ENCODE measurements at places on chromosomes 13 and 19.

DNA sequence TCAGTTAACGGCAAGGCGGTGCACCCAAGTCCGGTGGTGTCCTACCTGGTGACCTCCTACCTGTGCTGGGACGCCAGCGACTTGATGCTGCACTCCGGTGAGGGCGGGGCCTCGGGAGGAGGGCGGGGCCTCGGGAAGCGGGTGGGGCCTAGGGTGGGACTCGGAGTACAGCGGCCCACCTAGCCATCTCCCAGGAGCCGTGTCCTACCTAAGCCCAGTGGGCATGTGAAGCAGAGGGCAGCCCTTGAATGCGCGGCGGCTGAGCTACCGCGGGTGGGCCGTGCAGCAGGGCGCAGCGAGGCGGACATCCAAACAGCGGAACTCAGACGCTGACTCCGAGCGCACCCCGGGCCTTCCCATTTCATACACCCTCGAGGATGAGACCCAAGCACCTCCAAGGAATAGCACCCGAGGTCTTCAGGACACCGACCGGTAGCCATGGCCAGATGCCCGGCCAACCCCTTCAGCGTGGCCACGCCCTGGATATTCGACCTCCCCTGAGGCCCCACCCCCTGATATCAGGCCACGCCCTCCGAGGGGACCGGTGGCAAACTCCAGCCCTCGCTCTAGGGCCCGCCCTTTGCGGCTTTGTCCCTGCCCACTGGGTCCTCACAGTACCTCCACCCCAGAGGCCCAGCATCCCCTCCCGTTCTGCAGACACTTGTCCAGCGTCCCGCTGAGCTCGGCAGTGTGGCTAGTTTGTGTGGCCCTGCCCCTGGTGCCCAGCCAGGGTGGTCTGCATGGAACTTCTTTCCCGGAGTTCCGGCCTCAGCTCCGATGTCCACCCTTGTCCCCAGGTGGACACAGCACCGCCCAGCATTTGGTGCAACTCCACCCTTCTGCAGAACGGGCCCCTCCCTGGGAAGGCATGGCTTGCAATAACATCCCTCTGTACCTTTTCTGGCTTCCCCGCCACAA is 5.4 kb downstream of the KLK1 start:
- DNase-seq: peak; percentile 24

DNA sequence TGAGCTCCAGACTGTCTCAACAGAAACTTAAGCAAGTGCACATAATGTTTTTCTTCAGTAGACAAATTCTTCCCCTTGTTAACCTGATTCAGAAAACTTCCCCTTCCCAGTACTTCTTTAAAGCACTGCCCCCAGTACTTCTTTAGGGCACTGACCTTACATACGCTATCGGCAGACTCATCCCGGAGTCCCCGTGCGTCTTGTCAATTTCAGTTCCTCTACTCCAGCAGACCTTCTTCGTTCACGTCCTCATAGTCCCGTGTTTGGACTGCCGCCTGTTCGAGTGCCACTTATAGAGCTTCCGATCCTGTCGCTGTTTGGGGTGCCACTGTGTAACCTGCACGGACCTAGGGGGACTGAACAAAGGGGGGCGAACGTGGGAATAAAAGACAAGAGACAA is 29.0 kb downstream of the ZNF627 start:
- DNase-seq: no peak

GRCh38 chr13:95341441-95341840 is 40.2 kb upstream of the ABCC4 start:
- DNase-seq: no peak

- DNase-seq: peak; percentile 11
Observed at GRCh38 chr13:39049274-39049673, 11.0 kb downstream of the NHLRC3 start.

DNA sequence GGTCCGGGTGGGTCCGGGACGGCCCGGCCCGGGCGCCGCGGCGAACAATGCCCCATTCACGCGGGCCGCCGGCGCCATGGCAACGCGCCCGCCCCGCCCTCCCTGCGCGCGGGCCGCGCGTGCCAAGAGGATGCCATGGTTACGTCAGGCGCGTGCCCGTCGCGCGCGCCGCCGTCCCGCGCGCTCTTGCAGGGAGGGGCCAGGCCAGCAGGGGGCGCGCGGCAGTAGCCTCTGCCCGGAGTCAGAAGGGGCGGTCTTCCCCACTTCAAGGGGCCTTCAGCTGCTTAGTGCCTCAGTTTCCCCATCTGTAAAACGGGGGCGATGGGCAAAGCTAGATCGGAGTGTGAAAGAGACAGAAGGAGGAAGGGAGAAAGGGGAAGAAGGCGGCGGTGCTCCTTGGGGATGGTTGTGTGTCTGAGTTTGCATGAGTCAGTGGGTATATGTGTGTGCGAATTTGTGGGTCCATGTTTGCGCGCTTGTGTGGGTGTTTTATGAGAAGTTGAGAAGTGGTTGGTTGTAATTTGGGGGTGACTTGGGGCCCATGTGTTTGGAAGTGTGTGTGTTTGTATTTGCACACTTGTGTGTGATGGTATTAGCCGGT is 11.6 kb upstream of the NFIX start:
- no peak for DNase-seq

GRCh38 chr19:30374539-30374864 is 2.3 kb downstream of the ZNF536 start:
- no peak for DNase-seq

- DNase-seq: no peak
Observed at GRCh38 chr13:93430381-93430780, 203.8 kb downstream of the GPC6 start.

GRCh38 chr19:9941671-9942070 is 5.4 kb upstream of the OLFM2 start:
- no peak for DNase-seq

DNA sequence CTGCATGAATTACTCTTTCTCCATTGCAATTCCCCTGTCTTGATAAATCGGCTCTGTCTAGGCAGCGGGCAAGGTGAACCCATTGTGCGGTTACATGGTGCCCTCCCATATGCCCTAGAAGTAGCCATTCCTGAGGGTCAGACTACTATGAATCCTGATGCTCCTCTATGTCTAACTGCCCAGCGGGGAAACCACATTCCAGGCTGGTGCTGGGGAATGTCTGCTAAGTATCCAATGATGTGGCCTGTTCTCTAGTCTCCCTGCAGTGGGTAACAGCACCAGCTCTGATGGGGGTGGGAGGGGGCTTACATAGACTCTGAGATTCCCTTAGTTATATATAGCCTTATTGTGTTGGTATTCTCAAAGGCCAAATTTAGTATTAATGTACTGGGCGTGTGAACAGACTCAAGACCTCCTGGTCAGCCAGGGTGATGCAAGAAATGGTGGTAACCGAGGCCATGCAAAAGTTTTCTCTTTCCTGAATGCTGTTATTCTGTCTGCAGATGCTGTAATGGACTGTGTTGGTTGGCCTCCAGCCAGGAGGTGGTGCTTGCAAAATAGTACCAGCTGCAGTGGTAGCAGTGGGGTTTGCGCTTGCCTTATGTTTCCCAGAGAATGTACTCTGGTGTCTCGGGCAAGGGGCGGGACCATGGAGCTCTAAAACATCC is 564.8 kb upstream of the SLITRK1 start:
- DNase-seq: peak; percentile 46

DNA sequence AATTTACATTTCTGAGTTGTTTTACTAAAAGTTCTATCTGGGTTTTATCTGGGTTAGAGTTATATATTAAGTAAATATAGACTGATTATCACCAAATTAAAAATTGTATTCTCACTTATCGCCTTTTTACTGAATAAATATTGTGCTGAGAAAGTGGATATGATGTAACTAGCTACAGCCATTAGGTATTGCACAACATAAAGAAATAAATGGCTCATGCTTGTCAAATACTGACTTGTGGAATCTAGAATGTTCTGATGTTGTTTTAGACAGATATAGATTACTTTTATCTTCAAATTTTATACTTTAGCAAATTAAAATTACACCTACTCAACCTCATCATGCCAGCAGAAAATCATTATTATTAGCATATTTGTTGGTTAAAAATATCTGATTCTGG is 1277.1 kb upstream of the MIR17HG start:
- no peak for DNase-seq

GRCh38 chr13:49956131-49956530 is 20.0 kb upstream of the SPRYD7 start:
- DNase-seq: no peak

GRCh38 chr13:32783067-32783466 is 196.8 kb downstream of the PDS5B start:
- DNase-seq: peak; percentile 36

DNA sequence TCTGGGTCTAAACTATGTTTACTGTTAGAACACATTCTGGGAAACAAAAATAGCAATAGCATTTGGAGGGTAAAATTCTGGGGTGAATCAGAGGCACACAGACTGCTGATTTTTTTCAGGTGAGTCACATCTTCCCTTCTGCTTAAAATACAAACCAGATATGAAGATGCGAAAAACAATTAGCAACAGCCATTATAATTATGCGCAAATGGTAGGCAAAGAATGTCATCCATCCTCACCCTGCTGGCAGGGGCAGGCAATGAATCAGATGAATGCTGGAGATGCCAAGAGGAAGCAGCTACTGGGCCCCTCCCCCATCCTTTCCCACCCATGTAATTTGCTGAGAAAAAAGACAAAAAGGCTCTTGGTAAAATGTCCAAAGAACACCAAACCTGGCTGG is 282.9 kb downstream of the KLF5 start:
- DNase-seq: peak; percentile 76

GRCh38 chr19:30135093-30135757 is 193.2 kb downstream of the URI1 start:
- DNase-seq: no peak

GRCh38 chr19:15995536-15995935 is 46.7 kb downstream of the OR10H4 start:
- no peak for DNase-seq

DNA sequence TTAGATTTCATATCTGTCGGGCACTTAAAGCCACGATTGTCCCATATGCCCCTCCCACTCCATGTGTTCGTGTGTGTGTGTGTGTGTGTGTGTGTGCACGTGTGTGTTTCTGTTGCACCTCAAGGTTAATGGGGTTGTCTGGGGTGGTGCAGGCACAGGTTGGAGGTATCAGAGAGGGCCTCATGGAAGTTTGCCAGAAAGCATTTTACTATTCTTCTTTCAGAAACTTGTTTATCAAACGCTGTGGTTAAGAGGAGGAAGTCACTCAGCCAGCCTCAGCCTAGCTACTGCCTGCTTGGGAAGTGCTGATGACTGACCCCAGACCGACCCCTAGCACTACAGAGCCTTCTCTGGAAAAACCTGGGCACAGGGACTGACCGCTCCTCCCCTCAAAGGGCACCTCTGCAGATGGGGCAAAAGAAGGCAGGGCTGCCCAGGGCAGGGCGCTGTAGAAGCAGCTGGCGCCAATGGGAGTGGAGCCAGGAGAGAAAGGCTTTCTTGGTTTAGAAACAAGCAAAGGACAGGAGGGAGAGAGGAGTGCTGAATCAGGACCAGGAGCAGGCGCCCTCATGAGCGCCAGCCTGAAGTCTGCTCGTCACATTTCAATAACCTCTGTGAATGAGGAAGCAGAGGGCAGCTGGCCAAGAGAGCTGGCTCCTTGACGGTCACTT is 3.9 kb downstream of the SIAH3 start:
- DNase-seq: no peak

Data from foreskin keratinocyte (primary cell).